ENCODE measurements at places on chromosomes 1 and 21.

DNA sequence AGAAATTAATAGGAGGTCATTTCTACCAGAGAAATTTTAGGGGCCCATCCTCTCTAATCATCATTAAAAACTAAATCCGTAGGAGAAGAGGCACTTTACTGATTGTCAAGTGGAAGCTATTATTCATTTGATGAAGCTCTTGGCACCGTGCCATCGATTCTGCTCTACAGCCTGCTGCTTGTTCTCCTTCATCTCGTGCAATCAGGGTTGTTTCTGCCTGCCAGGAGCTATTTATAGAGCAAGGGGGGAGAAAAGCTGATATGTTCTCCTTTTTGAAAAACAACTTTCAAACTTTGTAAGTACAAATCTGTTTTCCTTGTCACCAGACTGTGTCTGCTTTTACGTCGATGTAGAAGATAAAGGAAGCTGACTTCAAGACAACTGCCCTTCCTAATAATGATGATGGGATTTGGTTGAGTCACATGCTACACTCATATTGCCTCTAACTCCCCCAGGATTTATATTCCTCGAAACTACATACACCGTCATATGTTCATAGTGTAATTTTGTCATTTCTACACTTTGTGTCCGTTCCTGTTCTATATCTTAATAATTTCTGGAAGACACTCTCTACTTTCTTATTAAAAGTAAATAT is 169.6 kb upstream of the LHX8 start:
- no peak for DNase-seq

- no peak for DNase-seq
These were observed 5.6 kb upstream of the RGS4 start for GRCh38 chr1:163063610-163064009.

DNA sequence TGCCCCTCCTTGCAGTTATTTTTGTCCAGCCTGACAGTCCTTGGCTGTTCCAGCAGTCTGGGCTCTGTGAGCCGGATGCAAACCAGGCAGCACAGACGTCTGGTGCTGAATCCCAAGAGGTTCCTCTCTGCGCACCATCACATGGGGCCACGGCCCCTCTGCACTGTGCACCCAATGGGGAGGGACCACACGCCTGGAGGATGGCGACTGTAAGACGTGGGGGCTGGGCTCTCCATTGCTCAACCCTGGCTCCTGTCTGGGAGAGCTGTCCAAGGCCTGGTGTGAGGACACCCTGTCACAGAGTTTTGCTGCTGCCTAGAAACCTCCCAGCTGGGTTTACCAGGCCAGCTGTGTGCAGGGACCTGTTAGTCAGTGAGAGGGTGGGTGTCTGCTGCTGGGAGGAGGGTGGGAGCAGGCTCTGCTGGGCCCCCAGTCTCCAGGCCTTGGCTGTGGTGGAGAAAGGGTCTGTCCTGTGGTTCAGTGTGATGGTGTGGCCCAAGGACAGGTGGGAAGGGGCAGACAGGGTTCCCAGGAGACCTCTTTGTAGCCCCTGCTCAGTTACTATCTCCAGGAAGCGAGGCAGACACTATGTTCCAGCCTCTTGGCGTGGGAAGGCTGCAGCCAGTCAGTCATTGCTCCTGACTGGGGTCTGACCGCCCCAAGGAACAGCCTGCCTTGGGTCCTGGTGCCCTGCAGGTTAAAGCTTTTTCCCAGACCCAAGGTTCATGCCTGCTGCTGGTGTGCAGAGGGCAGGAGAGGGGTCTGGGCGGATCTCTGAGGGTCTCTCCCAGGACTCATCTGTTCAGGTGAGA is 13.8 kb downstream of the HEYL start:
- no peak for DNase-seq

DNA sequence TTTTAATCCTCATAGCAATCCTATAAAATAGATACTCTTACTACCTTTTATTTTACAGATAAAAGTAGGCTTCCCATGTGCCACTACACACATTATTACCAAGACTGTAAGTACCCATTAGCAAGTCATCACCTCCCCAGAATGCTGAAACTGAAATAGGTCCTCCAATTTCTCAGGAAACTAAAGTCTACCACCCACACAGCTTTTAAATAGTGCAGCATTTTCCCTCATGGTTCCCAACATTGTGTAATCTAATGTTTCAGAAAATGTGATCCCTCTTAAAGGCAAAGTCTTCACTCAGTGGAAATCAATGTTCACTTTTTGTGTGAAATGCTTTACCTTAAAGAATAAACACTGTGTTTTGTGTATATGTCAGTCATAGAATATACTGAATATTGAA is 356.5 kb downstream of the GPATCH2 start:
- DNase-seq = no peak

GRCh38 chr1:55076356-55076755 is 37.0 kb downstream of the PCSK9 start:
- DNase-seq = no peak

Data from activated CD4-positive, CD25-positive, alpha-beta regulatory T cell treated with anti-CD3 and anti-CD28 coated beads, Interleukin-2, amount 50 U/mL, for 72 hours (primary cell).